Stimulated activated CD8-positive, alpha-beta memory T cell treated with anti-CD3 and anti-CD28 coated beads, Interleukin-7, amount 100 ng/mL, for 4 hours (primary cell): ENCODE measurements at places on chromosomes 6 and 20.

- DNase-seq = no peak
Observed at GRCh38 chr6:161266513-161267230, 7.2 kb downstream of the AGPAT4 start.

DNA sequence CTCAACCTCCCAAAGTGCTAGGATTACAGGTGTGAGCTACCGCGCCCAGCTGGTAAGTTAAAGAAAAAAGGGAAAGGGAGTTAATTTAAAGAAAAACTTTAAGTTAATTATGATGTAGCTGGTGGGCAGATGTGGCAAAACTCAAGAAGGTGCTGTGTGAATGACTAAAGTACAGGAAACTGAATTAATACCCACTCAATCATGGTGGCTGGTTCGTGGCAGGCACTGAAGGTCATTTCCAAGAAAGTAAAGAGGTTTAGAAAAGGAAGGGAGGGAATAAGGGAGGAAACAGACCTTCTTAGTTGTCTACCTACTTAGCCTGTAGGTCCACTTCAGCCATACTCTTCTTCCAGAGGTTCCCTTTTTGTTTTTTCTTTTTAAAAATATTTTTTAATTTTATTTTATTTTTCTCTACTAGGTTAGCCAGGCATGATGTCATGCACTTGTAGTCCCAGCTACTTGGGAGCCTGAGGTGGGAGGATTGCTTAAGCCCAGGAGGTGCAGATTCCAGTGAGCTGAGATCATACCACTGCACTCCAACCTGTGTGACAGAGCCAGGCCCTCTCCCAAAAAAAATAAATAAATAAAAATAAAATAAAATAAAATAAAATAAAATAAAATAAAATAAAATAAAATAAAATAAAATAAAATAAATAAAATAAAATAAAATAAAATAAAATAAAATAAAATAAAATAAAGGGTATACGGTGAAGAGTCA, 11.9 kb upstream of the TGM3 start:
- no peak for DNase-seq

- DNase-seq = no peak
Observed at GRCh38 chr6:63516186-63516944, 55.9 kb upstream of the LOC128125822 start.

DNA sequence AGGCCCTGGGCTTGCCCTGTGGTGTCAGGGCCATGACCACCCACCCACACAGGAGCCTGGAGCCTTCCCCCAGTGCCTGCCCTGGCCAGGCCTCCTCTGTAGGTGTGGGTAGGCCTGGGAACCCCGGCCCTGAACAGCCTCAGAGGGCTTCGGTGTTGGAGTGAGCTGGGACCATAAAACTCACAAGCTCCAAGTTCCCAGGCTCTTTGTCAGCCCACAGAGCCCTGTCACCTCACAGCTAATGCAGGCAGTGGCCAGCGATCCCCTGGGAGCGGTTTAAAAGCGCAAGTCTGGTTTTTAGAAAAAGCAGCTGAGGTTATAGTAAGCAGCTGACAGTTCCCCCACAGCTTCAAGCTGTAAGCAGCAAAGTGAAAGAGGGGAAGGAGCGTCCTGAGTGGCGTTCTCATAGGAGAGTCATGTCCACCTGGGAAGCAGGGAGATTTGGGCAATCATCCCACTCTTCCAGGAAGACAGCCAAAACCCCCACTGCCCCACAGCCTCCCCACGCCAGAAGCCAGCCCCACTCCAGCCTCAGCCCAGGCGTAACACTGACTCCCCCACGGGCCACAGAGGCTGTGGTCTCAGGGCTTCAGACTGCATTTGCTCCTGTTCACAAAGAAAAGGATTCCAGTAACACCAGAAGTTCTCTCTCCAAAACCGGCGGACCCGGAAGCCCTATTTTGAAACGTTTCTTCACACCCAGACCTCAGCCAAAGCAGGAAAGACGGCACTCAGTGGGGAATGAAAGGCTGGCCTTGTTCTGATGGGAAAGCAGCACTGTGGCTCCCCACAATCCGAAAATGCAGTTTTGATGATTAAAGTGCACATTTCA, 34.3 kb upstream of the FOXC1 start:
- DNase-seq = no peak

DNA sequence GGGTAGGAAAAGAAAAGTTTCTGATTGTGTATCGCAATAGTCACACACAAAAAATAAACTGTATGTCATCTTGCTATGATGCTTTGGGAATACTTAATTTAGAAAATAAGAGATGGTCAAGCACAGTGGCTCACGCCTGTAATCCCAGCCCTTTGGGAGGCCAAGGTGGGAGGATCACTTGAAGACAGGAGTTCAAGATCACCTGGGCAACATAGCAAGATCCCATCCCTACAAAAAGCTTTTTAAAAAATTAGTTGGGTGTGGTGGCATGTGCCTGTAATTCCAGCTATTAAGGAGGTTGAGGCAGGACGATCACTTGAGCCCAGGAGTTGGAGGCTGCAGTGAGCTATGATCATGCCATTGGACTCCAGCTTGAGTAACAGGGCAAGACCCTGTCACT, 27.6 kb downstream of the MAP7 start:
- DNase-seq = no peak
